ENCODE measurements at places on chromosomes 4 and X.
A peak's percentile ranks its signal among the peaks of the same experiment; 100 is the strongest.

- DNase-seq: no peak
Observed at GRCh38 chr4:23779839-23780238, 110.0 kb downstream of the PPARGC1A start.

GRCh38 chrX:8726031-8726652 lies 5.8 kb downstream of the ANOS1 start:
- DNase-seq: peak; percentile 14

DNA sequence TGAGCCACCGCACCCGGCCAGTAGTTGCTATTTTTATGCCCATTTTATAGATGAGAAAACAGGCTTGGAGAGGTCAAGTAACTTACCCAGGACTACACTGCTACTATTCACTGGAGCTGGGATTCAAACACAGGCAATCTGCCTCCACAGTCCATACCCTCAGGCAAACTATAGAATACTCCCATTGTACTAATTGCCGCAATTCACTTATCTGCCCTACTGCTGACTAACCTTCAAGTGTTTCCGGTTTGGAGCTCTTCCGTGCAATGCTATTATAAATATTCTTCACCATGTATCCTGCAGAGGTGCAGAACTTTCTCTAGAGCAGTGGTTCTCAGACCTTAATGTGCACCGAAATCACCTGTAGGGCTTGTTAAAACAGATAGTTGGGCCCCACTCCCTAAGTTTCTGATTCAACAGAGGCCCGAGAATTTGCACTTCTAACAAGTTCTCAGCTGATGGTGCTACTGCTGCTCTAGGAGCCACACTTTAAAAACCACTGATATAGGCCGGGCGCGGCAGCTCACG lies 1.9 kb upstream of the G3BP2 start:
- peak; percentile 22 for DNase-seq

- no peak for DNase-seq
Observed at GRCh38 chr4:31598639-31599038, 878.5 kb downstream of the PCDH7 start.

GRCh38 chrX:7316280-7316679 lies 168.3 kb upstream of the PUDP start:
- DNase-seq: no peak

DNA sequence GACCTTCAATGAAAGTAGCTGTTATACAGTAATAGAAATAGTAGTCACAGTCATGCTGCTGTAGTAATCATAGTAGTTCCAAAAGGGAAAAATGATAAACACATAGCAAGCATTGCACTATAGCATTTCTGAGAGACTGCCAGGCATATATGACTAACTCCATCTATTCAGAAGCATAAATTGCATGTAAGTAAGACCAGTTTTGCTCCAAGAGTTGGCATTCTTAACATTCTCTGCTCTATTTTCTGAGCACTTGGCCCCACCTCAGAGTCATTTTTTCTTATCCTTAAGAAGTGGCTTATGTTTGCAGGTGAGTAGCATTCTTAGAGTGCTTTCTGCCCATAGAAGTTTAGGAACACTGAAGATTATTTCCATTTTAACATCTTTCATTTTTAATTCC lies 490.3 kb upstream of the TECRL start:
- no peak for DNase-seq

DNA sequence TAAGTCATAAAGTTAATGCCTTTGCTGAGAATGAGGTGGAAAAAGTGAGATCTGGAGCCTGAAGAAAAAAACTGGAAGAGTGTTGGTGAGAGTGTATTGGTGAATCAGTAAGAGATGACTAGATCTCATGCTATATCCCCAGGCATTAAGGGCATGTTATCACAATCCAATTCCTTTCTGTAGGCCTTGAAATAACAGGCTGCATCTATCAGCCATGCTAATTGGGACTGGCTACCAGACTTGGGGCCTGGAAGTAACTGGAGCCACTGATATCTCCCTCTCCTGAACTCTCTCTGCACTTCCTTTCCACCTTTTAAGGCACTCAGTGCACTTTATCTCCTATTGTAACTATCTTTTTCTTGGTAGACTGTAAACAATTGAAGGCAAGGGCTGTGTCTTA lies 88.8 kb upstream of the HPRT1 start:
- no peak for DNase-seq

DNA sequence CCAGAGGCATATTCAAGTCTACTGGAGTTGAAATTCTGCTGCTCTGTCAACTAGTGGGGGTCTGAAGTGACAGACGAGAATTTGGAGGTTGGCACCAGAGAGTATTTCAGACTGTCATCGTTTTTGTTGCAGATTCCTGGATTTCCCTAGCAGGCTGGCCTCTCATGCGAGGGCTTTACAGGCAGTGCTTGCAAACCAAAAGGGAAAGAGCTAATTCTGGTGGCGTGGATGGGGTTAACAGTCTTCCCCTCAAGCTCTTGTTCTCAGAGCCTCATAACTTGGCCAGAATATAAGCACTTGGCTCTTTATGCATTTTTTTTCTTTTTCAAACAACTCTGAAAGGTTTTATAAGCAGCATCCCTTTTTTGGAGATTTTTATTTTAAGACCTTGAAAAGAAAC lies at the start of gene SPARCL1:
Gene SPARCL1, minus strand, starts transcription at position 190 of the 400 bp plus-strand sequence. CDS start 29,802 bp downstream, outside the sequence.
- DNase-seq: no peak

DNA sequence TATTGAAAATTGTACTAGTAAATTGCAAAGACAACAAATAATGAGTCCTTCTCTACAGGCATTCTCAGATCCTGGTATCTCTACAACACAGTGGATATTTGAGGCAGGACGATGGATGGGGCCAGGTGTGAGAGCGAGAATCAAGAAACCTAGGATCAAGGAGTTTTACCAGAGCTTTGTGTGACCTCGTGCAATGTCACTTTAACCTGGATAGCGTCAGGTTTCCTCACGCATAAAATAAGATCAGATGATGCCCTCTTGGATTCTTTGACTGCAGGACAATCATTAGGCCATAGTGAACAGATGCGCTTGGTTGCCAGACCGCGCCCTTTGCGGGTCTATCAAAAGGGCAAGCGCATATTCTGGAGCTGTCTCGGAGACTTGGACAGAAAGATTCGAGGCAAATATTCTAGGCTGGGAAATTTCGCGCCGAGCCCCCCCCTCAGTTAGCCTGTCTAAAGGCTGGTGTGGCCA lies 66.6 kb downstream of the FBXO8 start:
- no peak for DNase-seq

- no peak for DNase-seq
Observed at GRCh38 chr4:167868163-167868562, 224.2 kb upstream of the ANXA10 start.

GRCh38 chrX:88828011-88828410 lies 81.0 kb downstream of the CPXCR1 start:
- DNase-seq: no peak

- DNase-seq: peak; percentile 21
Observed at GRCh38 chrX:105701310-105702052, 120.9 kb upstream of the NRK start.

DNA sequence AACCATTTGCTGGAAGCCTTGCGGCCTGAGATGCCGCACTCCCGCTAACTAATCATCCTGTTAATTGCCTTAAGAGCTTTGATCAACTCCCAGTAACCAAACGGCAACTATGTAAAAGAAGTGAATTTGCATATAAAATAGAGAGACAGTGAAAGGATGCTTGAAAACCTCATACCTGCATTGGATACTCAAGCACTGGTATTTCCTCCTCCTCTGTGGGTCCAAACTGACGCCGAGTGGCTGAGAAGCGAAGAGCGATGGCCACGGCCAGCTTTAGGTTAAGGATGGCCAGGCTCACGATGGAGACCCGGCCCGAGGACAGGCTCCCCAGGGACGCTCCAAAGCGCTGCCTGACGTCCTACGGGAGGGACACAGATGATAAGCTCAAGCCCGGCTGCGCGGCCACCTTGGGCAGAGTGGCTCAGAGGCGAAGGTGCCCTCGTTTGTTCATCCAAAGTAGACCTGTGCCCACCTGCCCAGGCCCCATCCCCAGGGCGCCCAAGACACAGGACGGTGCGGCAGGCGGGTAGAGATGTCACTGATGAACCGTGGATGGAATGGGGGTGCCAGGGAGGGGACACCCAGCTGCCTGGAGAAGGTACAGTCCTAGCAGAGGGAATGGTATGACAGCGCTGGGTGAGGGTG lies 43.6 kb downstream of the ACOX3 start:
- DNase-seq: no peak

DNA sequence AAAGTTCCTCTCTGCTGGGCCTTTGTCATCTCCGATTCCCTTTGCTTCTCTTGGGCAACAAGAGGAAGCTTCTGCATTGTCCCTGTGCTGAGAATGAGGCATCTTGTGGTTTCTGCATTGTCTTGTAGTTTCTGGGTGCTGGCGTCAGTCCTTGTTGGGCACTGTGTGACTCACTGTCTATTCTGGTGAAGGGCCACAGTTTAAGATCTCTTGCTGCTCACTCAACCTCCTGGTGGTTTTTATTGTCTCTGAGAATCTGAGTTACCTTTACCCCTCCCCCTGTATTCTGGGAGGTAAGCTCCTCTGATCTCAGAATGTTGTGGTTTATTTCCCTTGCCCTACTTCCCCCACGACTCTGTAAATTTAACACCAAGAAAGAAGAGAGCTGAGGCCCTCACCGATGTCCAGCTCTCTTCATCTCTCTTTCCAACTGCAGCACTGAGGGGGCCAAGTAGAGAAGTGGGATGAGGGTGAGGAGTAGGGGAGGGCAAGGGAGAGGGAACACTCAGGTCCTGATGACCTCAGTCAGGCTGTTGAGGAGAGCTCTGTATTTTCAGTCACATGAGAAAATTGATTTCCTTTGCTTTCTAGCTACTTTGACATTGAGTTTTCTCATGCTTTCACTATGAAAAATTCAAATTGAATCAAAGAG lies 441.6 kb upstream of the PITX2 start:
- DNase-seq: peak; percentile 78

GRCh38 chrX:46251755-46252154 lies 293.5 kb downstream of the ZNF674 start:
- peak; percentile 66 for DNase-seq

- no peak for DNase-seq
Observed at GRCh38 chr4:34767407-34767806, 1476.9 kb downstream of the ARAP2 start.

DNA sequence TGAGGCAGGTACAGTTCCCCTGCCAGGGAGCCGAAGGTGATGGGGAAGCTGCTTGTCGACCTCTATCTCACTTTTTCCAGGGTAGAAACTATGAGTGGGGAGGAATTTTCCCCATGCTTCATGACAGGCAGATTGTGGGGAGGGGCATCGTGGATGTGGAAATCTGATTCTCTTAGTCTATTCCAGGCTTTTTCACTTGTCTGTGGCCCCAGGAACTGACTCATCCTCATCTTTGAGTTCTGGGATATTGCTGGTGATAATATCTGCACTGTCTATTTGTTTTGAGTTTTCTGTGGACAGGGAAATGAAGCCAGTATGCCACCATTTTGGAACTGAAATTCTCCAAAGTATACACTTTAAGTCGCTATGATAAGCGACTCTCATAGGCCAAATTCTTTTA lies 7.6 kb upstream of the TLR2 start:
- peak; percentile 81 for DNase-seq

GRCh38 chr4:37008199-37008598 lies 236.3 kb upstream of the NWD2 start:
- DNase-seq: no peak

DNA sequence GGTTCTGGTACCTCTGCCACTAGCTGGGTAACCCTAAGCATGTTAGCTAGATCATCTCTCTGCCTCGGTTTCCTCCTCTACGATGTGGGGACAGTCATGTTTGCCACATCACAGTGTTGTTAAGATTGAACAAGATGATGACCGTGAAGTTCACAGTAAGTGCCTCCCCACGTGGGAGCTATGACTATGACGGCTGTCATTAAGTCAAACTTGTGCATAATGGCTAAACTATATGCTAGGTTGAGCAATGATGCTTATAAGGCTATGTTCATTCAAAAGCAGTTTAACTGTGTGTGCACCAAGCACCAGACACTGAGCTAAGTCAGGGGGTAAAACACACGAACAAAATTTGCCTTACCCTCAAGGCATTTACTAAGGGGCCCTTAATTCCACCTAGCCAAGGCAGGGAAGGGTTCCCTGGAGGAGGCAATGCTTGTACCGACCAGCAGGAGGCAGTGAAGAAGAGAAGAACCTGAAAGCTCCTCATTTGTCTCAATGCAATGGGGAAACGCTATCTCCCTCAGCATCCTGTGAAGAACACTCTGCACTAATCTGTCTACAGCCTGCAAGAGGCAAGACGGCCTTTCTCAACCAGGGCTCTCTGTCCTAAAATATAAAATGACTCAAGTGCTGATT lies 52.9 kb downstream of the MAP7D2 start:
- DNase-seq: peak; percentile 16

GRCh38 chr4:67918428-67918827 lies 34.6 kb upstream of the TMPRSS11D start:
- peak; percentile 8 for DNase-seq

GRCh38 chr4:23956601-23957364 lies 66.9 kb upstream of the PPARGC1A start:
- DNase-seq: no peak

- DNase-seq: peak; percentile 71
Observed at GRCh38 chrX:47200385-47201150, 6.9 kb downstream of the UBA1 start.

DNA sequence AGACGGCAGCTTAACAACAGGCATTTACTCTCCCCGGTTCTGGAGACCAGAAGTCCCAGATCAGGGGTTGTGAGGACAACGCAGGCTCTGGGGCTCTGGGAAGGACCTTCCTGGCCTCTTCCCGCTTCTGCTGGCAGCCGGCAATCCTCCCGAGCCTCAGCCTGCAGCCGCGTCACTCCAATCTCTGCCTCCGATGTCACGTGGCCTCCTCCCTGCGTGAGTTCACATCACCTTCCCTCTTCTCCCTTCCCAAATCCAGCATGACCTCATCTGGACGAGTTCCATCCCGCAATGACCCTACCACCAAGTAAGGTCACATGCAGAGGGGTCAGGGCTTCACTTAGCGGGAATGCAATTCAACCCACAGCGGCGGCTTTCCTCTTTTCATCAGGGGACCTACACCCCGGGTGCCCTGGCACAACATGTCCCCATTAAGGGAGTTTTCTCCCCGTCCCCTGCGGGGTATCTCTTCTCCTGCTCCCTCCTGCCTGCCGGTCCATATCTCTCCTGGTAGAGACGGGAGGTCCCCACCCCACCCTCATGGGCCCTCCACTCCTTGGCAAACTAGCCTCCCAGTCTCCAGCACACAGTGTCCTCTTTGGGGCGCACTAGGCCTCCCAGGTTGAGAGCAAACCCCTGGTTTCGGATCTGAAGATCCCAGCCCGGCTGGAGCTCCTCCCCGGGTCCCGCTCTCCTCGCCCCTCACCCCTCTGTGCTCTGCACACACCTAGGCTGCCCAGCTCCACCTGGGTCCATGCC lies 25.5 kb downstream of the ABLIM2 start:
- no peak for DNase-seq

DNA sequence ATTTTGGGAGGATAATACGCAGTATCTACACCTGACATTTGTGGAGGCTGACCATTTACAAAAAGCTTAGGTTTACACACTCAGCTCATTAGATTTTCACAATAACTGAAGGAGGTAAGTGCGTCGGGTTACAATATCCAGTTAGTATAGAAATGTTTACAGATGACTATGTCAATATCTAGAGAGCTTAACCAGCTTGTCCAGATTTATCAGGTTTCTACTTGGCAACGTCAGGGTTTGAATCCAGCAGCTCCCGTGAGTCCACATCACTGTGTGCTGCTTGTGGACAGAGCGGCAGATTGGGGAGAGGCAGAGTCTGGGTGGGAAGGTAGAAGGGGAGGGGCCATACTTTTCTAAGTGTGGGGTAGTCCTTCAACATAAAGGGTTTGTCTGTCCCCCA lies 28.3 kb downstream of the ARHGAP10 start:
- no peak for DNase-seq
